ENCODE measurements at places on chromosomes 3 and 15.

DNA sequence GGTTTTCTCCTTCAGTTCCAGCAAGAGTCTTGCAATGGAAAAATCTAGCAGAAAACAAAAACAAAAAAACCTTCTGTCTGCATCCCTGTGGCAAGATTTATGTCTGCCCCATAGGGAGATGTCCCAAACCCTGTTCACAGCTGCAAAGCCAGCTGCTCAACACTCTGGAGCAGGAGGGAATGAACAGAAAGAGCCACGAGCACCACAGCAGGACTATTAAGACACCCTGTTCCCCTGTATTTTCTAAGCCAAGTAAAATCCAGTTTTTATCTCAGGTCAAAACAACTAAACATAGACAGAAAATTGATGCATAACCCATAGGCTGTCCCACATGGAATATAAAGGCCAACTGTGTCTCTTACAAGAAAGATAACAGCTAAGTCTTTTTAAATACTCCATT lies 357.9 kb downstream of the LSAMP start:
- DNase-seq = no peak

DNA sequence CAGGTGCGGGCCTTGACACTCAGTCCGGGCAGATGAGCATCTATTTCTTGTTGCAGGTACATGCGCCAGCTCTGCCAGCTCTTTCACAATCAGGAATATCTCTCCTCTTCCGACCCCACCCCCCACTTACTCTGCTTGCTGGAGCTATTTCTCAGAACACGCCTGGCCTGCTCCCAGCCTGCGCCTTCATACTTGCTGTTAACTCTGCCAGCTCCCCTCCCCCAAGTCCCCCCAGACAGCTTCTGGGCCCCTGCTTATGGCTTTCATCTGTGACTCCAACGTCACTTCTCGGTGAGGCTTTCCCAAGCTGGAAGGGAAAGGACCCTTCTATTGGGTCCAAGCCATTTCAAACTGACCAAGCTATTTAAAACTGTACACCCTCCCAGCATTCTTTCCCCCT lies 15.2 kb downstream of the MAGEF1 start:
- DNase-seq = no peak

DNA sequence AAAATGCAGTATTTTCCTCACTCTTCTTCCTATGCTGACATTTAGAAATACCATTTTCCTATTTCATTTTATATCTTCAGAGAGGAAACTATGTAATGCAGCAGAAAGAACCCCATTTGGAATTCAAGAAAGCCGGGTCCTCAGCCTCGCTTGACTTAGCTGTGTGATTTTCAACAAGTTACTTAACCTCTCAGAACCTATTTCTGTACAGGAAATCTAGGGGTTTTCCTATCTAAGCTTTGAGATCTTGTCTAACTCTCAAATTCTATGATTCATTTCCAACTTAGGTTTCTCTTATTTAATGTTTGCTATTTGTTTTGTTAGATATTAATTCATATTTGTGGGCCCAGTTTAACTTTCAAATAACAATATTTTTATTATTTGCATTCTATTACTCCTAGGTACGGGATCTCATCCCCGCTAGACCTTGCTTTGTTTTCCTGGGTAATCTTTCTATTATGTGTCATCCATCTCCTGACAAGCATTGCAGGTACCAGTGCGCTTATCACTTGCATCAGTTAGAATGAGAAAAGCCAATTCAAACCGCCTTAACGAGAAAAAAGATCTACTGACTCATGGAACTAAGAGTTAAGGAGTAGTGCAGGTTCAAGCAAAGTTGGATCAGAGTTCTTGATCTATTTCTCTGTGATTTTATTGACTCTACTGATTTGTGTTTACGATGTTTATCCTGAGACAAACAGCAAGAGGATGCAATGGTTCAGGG lies 70.6 kb upstream of the BHLHE40 start:
- DNase-seq = no peak

DNA sequence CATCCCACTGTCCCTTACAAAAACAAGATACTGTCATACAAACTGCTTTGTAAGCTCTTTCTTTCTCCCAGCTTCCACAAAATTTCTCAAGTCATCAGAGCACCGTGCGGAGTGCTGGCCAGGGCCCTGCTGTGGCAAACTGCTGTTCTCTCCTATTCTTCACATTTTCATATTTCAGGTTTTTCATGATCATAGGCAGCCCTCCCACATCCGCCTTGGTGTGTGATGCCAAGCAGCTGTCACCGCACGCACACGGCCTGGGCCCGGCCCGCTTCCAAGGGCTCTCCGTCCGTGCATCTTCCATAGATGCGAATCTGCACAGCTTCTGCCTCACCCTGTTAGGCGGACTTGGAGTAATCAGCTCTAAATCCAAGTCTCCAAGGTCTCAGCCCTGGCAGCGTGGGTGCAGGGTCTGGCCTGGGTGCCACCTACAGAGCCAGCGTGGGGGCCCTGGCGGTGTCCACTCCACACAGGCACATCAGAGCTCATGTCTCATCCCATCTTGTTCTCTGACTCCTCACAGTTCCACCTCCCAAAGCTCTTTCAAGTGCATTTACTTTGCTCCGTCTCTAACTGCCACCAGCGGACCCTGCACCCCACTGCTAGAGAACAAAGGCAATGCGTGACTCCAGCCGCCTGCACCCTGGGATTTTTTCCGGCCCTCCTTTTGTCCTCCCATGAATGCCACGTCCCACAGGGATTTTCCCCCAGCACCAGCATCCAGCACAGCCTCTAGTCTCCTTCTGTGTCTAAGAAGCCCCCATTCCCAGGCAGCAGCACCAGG lies 27.2 kb downstream of the CYFIP1 start:
- no peak for DNase-seq

DNA sequence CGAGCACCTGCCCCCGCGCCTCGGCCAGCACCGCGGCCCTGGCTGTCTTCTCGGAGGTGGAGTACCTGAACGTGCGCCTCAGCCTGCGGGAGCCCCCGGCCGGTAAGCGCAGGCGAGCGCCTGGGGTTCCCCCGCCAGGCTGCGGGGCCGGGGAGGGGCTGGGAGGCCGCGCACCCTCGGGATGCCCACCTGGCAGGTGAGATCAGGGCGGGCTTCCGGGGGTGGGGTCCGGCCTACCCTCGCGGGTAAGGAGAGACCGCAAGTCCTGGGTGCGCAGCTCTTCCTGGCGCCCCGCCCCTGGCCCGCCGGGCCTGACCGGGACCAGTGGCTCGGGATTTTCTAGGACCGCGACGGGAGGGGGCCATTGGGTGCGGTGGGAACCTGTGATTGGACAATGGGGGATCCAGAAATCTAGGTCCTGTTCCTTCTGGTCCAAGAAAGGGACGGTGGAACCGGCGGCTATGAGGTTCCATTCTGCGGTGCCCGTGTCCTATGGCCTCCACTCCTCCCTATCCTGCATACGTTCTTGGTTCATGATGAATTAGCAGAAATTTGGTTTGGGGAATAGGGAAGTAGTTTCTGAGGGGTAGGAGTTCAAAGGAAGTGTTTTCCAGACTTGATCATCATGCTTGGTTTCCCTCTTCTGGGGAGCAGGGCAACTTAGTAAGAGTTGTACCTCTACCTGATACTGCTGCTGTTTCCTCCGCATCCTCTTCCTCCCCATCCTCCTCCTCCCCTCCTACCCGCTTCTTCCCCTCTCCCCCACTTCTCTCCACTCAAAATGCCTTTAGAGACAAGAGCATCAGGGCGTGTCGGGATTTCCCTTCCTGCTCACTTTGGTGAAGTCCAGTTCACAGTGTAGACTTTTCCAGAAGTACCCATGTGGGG lies 808 bp downstream of the ARRDC4 start:
- DNase-seq = no peak

GRCh38 chr15:82018201-82018600 lies 27.6 kb downstream of the MEX3B start:
- no peak for DNase-seq

DNA sequence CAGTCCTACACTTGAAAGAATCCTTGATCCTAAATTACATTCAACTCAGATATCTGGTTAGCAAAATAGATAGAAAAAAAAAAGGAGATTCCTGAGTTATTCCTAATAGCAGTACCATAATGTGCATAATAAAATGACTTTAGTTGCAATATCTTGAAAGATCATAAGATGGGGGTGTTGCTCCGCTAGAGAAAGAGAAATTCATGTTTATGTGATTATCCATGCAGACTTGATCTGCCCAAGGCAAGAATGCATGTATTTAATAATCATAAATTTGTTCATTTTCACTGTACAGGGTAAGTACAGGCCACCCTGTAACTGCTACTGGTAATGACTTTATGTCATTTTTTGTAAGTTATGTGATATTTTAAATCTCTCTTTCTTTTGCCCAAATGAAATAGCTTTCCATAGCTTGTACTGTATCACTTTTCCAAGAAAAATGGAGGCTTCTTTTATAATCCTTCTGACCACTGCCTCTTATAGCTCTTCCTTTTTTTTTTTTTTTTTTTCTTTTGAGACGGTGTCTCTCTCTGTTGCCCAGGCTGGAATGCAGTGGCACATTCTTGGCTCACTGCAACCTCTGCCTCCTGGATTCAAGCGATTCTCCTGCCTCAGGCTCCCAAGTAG lies 84.6 kb downstream of the HCN4 start:
- DNase-seq = no peak

- DNase-seq = no peak
Observed at GRCh38 chr15:93252780-93253179, 163.8 kb upstream of the RGMA start.

- no peak for DNase-seq
Observed at GRCh38 chr3:122520861-122521260, 6.1 kb upstream of the KPNA1 start.

DNA sequence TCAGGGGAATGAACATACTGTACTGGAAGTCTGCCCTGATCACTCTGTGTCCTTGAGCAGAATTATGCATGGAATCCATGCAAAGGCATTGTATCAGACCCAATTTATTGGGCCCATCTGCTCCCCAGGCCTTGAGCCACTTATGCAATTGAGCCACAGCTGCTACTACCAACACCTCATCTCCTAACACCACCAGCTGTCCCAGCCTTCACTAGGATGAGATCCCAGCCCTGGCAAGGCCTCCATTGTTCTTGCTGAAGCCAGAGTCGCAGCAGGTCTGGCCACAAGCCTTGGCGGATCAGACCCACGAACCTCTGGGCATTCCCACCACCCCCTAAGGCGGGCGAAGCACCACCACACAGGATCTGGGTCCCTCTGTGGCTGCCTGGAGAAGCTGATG lies 9.2 kb upstream of the NME9 start:
- no peak for DNase-seq

DNA sequence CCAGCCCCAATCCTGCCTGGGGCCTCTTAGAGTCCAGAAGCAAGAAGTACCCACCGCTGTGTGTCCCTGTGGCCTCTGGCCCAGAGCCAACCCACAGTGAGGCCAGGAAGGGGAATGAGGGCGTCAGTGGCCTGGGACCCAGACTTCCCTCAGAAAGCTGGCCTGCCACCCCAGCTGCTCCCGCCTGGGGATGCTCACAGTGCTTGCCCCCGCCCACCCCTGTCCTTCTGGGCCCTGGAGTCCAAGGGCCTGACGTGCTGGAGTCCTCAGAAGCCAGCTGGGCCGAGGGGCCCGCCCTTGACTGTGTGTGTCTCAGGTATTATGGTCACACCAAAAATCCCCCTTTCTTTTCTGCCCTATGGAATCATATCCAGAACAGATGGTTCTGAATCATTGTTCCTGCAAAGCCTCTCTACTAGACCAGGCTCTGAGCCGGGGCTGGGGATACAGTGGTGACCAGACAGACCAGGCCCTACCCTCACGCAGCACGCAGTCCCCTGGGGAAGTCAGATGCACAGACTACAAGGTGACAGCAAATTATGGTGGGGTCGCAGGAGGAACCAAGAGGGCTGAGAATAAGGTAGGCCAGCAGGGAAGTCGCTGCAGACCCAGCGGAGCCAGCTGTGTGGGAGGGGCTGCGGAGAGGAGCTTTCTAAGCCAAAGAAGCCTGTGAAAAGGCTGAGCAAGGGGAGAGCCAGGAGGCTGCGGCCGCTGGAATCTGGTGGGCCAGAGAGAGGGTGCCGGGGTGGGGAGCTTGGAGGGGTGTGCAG lies 99.1 kb downstream of the VGLL4 start:
- no peak for DNase-seq

GRCh38 chr15:58423205-58423604 lies 8.6 kb upstream of the LIPC start:
- DNase-seq = no peak

GRCh38 chr3:193496658-193497057 lies 58.0 kb downstream of the ATP13A4 start:
- DNase-seq = no peak

GRCh38 chr3:149615731-149616221 lies 42.0 kb downstream of the WWTR1 start:
- DNase-seq = no peak

GRCh38 chr3:104990758-104991157 lies 376.0 kb upstream of the ALCAM start:
- no peak for DNase-seq

DNA sequence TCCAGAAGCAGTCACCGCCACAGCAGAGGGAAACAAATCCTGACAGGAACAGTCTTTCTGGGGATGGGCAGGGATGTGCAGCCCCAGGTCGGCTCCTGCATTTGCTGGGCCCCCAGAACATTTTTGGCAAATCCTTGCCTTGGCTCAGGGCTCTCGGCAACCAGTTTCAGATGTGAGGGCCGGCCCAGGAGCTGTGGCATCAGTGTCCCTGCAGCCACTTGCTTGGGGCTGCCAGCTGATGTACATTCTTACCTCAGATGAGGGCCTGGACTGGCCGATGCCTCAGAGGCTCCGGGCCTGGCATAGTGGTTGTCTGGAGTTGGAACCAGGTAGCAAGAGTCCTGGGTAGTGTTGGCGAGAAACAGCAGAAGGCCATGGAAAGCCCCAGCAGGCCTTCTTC lies 4.2 kb downstream of the CYB561D2 start:
- no peak for DNase-seq

DNA sequence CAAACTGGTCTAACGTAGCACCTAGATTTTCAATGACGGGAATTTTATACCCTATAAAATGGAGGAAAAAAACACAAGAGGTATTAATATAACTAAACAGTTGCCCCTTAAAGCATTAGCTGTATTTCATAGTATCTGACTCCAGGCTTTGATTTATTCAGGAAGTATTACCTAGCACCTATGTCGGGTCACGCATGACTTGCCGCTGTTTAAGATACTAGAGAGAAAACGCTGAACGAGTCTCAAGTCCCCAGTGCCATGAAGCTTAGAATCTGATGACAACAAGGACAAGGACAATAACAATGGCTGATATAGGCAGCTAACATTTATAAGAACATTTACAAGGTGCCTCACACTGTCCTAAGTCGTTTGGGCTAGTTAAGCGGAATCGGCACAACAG lies 1.9 kb downstream of the SNRPA1 start:
- no peak for DNase-seq

- no peak for DNase-seq
Observed at GRCh38 chr15:99707473-99708270, 25.6 kb downstream of the LYSMD4 start.
